ENCODE measurements at places on chromosomes 2 and 18.

GRCh38 chr18:336713-337112, 68.9 kb upstream of the THOC1 start:
- no peak for DNase-seq

DNA sequence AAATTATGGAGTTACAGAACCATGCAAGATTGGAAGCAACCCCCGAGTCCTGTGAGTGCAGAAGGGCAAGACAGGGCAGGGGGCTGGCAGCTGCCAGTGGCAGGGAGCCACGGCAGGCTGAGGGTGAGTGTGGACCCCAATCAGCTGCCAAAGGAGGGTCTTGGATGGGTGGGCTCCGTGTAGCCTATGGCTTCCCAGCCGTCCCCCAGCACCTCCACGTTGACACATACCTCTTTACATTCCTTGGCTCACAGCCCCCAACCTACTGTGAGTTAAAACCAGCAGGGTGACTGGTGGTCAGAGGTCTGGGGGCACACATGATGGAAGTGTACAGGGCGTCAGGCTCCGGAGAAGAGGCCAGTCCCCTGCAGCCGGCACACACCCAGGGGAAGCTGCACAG, 60.9 kb upstream of the SALL3 start:
- no peak for DNase-seq

GRCh38 chr2:174929786-174930185, 75.4 kb downstream of the CHN1 start:
- no peak for DNase-seq

GRCh38 chr2:108932736-108933332, 56.2 kb downstream of the EDAR start:
- no peak for DNase-seq

DNA sequence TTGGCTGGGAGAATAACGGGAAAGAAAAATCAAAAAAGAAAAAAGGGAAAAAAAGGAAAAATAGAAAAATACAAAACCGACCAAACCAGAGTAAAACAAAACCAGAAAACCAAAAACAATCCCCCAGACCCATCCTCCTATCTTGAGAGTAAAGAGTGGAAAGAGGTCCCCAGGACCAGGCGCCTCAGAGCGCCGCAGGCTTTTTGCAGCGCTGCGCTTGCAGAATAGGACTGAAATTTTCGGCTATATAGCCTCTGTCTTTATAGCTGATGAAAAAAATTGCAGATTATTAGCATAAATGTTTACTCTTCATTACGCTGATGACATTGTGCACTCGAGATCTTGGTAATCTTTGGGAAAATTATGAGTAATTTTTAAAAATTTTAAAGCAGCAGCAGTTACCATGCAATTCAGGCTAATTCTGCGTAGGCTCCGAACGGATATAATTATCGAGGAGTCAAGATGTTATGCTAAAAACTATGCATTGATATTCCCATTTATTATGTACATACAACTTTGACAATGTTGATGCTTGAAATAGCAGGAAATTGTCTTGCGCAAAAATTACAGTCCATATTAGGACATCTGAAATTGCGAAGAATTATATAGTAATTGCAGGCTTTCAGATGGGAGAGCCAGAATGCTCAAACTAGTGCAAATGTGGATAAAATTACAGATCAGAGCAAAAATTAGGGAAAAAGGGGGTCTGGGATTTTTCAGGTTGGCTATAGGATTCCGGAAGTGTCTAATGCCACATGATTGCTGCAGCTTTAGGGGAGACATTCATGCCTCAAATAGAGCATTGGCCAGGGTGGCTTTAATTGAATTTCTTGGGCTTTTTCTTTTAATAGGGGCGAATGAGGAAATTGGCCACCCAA, 8.3 kb downstream of the DLX1 start:
- no peak for DNase-seq

- no peak for DNase-seq
These were observed 24.4 kb downstream of the SCN9A start for GRCh38 chr2:166351319-166351718.

GRCh38 chr2:47402555-47402804, 476 bp upstream of the MSH2 start:
- DNase-seq: no peak

- no peak for DNase-seq
These were observed 1024.1 kb upstream of the KLHL29 start for GRCh38 chr2:22360735-22361374.

- DNase-seq: peak; percentile 34
These were observed 40.4 kb downstream of the DHRS9 start for GRCh38 chr2:169109502-169110409.

DNA sequence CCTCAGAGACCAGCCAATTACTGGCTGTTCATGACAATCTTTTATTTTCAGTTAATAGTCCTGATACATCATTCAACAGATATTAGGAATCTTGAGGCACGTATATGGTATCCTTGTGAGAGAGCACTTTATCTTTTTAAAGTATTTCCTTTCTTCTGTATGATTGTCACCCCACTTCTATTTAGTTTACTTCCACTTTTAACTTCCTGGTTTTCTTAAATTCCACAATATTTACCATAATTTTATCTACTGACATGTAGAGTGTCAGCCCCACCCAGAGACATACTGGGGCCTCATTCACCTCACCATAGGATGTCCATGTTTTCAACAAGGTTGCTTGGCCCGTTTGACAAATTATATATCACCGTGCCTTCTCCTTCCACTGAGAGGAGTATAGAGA, 182.9 kb upstream of the ID2 start:
- no peak for DNase-seq

- DNase-seq: no peak
These were observed 42.4 kb downstream of the MBD2 start for GRCh38 chr18:54181856-54182602.

DNA sequence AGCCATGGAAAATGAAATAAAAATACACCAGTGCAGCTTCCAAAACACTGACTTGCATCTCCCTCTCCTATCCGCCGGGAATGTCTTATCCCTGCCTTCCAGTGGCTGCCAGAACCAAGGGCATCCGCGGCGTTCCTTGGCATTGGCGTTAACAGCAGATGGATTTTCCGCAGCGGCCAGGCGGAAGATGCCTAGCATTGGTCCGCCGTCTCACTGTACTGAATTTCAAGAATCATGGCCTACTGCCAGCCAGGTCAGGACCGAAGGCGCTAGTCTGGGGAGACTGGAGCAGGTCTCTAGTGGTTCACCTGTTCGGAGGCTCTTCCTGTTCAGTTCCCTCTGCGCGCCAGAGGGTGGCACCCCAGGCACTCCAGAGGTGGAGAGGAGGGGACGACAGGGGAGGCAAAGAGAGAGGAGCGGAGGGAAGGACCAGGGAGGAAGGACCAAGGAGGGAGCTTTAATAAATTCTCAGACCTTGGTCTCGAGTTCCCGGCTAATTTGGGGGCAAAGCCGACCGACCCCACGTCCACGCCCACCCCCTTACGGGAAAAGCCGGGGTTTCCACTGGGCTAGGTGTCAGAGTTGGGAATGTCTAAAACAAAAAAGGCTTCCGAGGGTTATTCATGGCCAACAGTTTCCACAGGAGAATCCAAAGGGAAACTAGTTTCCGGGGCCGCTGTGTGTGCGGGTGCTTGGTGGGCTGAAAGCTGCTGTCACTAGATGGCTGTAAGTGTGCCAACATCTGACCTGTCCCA, 3.7 kb upstream of the BCL2L11 start:
- DNase-seq: peak; percentile 31

DNA sequence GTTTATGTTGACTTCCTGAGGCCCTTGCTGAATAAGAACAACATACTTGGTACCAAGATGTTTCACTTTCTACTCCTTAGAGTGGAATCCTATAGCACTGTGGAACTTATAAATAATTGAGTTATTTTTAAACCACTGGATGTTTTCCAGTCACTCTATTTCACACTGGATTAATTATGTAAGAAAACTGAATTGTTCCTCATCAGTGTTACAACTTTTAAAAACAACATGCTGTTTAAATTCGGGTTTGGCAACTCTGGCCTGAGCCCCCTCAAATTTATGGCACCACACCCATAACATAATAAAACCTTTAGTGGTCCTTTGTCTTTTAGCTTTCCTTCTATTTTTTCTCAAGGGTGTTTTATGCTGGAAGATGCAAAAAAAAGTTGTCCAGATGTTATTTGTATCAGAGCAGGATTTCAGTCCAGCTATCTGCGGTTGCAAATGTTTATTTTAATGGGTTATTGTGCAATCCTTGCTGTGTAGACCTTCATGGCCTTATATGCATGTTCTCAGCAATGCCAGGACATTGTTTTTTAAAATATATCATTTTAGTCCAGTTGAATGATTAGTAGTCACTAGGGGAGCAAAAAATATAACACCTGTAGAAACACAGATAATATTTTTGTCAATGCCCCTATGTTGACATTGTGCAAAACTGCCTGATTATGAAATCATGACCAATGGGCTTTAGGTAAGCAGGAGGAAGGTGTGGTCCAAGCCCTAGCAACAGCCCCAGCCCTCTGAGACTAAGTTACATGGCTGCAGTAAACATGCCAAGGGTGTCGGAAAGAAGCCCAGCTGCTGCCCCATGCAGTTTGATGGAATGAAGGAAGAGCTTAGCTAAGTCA, 638.0 kb upstream of the ZEB2 start:
- DNase-seq: no peak

DNA sequence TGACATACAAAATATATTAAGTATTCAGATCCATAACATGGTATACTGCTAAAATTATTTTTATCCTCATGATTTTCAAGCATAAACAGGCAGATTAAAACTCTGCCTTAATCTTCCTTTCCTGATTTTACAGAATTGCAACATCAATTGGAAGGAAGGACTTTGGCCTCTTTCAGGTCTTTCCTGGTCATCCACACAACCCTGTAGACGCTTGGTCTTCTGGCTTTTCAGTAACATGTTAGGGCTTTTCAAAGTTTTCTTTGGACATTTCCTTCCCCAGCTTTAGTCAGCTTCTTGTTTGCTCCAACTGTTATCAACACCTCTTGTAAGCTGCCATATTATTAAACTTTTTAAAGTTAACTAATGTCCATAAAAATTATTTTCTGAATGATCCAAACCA, 1364.9 kb upstream of the NRXN1 start:
- no peak for DNase-seq
